ENCODE measurements at places on chromosomes 2 and 18.
A peak's percentile ranks its signal among the peaks of the same experiment; 100 is the strongest.

DNA sequence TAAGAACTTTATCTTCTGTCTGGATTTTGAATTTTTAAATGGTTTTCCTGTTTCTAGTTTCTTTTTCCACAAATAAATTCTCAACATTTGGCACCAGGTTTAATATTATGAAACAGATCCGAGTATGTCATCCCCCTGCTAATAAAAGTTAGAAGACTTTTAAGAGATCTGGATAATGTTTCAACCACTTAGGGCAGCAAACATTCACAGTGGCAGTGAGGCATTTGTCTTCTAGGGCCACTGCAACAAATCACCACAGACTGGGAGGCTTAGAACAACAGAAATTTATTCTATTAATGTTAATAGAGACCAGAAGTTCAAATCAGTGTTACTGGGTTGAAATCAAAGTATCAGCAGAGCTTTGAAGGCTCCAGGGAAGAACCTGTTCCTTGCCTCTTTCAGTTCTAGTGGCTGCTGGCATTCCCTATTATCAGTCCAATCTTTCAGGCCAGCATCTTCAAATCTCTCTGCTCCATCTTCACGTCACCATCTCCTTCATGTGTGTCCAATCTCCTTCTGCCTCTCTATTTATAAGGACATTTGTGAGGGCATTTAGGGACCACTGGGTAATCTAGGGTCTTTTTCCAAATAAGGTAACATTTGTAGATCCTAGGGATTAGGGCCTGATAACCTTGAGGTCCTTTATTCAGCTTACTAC is 23.4 kb downstream of the ACSL3 start:
- peak; percentile 19 for DNase-seq

- DNase-seq, result no peak
Measured at GRCh38 chr2:144937910-144938709, 418.2 kb upstream of the ZEB2 start.

GRCh38 chr2:152552888-152553287 is 164.4 kb downstream of the PRPF40A start:
- no peak for DNase-seq

DNA sequence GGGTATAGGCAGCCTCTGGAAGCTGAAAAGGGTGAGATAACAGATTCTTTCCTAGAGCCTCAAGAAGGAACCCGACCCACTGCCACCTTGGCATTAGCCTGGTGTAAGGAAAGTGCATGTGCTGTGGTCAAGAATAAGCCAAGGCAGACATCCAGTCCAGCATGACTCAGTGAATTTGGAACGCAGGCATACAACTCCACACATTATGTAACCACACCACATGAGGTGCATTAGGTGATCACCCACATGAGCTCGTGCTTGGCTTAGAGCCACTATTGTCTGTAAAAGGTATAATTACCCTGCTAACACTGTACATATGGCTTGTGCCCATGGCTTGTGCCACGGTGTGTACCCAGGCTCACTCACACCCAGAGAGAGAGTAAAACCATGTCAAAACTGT is 583.7 kb upstream of the HNMT start:
- DNase-seq, result no peak

GRCh38 chr2:1698188-1698945 is 45.9 kb downstream of the PXDN start:
- DNase-seq, result no peak

DNA sequence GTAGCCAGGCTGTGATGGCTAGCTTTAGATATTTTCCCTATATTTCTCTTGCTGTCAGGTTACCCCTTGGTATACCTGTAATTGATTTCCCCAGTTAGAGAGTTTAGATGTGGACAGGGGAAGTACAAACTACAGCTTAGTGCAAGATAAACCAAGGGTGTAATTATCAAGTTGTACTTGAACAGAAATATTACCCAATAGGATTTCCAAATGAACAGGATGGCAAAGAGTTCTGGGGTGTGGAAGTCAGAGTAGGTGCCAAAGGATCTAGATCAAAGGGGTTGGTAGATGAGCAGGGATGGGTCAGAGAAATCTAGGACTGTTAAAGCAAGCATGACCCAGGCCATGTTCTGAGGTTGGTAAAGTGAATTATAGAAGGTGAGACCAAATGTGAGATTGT is 585.2 kb downstream of the CCDC85A start:
- no peak for DNase-seq

- no peak for DNase-seq
Measured at GRCh38 chr2:1553671-1554295, 140.5 kb downstream of the TPO start.

GRCh38 chr2:165440367-165440766 is 29.1 kb upstream of the CSRNP3 start:
- no peak for DNase-seq

DNA sequence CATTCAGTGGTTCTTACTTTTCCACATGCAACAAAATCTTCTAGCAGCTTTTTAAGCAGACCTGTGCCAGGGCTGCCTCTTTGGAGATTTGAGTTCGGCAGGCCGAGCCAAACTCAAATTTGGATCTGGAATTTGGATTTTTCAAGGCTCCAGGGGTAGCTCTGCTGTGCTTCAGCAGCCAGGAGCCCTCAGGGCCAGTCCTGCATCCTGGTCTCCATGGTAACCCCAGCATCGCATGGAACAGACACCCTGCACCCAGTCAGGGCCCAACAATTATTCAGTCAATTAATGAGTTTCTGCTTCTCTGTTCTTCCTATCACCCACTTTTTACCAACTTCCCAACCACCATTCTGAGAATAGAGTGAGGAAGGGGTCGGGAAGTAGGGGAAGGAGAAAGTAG is 30.0 kb downstream of the EN1 start:
- no peak for DNase-seq

DNA sequence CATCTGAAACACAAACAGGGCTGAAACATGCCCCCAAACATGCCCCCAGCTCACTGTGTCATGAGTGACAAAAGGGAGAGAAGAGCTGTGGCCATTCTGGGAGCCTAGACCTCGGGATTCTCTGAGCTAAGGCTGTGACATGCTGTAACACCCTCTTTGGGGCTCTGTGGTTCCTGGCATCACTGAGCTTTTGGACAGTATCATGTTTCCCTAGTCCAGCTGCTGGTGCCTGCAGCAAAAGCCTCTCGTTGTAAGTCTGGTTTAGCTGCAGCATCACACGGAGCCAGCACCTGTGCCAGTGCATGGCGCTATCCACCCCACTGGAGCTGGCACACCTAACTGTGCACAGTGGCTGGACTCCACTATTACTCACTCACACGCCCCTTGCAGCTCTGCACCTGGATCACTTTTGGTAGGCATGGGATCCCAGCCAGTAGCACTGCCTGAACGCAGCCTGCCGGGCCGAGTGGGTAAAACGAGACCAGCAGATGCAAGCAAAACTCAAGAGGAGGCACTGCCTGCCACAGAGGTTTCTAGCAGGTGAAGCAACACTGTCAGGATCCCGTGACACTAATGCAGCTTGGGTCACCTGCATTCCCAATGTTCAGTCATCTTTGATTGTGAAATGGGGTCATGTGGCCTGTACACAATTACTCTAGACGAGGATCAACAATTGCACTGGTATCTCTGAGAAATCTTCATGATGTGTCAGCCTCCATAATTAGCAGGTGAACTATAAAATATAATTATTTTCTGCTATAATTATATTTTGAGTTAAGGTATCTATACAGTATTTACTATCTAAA is 547.2 kb downstream of the ZNF804A start:
- DNase-seq, result peak; percentile 83

- DNase-seq, result no peak
Measured at GRCh38 chr2:207167099-207167923, 1.6 kb upstream of the KLF7 start.

- no peak for DNase-seq
Measured at GRCh38 chr2:212484563-212485080, 54.0 kb downstream of the ERBB4 start.

GRCh38 chr2:47785986-47786385 is 3.0 kb downstream of the MSH6 start:
- DNase-seq, result peak; percentile 73

DNA sequence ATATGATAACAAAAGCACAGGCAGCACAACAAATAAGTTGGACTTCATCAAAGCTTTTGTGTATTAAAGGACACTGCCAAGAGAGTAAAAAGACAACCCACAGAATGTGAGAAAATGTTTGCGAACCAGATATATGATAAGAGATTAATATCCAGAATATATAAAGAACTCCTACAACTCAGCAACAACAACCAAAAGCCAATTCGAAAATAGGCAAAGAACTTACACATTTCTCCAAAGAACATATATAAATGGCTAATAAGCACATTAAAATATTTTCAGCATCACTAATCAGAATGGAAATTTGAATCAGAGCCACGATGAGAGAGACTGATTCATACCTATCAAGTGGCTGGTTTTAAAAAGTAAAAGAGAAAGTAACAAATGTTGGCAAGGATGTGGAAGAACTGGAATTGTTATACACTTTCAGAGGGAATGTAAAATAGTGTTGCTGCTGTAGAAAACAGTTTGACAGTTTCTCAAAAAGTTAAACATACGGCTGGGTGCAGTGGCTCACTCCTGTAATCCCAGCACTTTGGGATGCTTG is 25.2 kb downstream of the EPB41L5 start:
- no peak for DNase-seq

- DNase-seq, result no peak
Measured at GRCh38 chr18:44778788-44779187, 98.1 kb downstream of the SETBP1 start.

GRCh38 chr2:111178730-111179405 is 58.2 kb downstream of the BCL2L11 start:
- peak; percentile 42 for DNase-seq

DNA sequence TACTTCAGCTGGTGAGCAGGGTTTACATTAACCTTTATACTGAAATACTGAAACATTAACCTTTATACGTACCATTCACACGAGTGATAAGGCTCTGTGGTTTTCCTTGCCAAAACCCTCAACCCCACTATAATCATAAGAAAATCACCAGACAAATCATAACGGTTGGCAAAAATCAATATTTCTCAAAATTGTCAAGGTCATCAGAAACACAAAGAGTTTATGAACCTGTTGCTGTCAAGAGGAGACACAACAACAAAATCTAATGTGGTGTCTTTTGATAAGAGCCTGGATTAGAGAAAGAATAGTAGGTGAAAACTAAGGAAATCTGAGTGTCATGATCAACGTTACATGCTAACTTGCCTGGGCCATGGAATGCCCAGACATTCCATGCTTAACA is 396.9 kb upstream of the TMEFF2 start:
- DNase-seq, result no peak

GRCh38 chr2:64637931-64638330 is 15.8 kb downstream of the SERTAD2 start:
- DNase-seq, result no peak

Measured in NCI-H510A treated with DMSO at 0.1 percent for 48 hours (cell line).